NCI-H187 (cell line): ENCODE measurements at places on chromosomes 7 and 10.

DNA sequence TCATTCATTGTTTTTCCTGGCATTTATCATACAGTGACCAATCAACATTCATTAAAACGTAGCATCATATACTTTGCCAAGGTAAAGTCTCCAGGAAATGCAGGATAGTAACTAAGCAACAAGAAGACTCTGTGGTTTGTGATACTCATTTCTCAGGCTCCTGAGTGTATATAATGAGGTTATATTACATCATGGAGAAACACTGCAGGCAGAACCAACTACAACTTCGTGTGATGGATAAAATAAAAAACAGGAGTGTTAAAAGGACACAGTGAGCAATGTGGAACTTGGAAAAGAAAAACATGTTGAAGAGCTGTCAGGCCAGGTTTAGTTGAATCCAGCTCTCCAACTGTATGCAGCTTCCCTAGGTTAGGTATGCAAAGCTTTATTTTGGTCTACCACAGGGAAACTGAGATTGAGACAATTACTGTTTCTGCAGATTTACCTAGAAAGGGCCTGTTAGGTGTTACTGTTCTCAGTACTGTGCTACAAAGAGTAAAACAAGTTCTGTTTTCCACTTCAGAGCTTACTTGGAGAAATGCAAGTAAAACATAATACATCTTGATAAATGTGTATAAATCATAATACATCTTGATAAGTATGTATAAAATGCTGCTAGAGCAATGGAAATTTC is 7.8 kb upstream of the CCNY start:
- no peak for DNase-seq

DNA sequence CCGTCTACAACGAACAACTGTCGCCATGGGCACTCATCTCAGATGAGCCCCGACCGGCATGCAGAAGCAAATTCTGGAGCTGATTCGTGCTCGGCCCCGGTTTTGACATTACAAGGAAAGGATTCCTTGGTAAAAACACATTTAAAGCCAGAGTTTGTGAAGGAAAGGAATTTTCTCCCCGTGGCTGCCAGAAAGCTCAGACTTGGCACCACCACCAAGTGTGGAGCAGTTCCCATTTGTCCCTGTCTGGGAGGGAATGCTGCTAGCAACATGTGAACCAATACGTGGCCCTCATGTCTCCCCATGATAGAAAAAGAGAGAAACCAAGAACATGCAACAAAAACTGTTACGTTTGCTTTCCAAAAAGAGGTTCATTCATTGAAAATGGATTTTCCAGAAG is 55.2 kb upstream of the DDC start:
- no peak for DNase-seq

DNA sequence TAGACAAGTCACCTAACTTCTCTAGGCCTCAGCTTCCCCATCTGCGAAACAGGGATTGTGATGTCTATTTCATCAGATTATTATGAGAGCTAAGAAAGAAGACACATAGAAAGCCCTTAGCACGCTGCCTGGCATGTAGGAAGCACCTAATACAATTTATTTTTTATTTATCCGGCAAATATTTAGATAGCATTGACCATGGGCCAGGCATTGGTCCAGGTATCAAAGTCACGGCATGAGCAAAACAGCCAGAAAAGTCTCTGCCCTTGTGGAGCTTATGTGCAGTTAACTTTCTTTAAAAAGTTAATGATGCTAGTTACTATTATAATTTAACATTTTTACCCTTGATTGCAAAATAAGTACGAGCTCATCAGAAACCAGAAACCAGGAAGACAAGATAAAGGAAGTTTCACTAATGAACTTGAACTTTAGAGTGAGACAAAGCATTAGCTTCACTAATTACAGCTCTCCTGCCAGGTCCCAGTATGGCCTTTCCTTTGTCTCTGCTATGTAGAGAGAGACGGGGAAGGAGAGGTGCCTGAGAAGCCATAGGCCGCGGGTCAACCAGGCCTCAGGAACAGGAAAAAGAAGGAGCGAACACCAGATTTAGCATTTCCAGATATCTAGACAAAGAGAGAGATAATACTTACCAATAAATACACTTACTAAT is 139.5 kb upstream of the ADAM12 start:
- DNase-seq = no peak

DNA sequence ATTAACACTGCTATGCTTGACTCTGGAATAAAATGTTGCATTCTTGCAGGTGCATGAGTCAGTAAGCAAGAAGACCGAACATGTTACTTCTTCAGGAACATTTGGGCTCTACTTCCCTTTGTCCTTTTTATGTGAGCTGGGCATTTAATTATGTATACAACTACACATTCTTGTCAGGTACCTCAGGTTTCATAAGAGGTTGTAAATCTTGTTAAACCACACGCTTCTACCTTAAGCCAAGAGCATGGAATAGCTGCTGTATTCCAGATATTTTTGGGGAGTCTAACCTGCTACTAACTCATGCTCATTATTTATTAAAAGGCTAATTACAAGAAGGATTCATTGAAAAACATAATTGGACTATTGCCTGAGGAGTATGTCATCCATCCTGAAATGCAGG is 414.2 kb upstream of the KLF6 start:
- no peak for DNase-seq

DNA sequence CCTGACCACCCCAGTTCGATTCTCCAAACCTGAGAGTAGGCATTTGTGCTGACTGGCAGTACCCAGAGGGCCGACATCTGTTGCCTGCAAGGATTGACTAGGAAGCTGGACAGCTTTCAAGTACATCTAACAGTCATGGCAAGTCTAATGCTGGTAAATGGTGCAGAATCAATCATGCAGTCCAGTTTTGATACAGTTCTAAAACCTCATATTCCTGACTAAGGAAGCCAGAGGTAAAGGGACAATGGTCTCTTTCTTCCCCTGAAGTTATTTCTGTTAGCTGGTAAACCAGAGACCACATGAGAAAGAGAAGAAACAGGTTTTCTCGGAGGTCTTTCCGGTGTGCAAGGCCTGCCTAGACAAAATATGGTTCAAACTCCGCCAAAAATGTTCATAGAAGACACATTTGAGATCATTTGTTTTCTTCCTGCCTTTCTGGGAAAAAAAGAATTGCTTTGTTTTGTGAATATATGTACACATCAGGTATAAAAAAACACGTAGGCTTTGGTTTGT is 97.1 kb downstream of the WDR37 start:
- no peak for DNase-seq

DNA sequence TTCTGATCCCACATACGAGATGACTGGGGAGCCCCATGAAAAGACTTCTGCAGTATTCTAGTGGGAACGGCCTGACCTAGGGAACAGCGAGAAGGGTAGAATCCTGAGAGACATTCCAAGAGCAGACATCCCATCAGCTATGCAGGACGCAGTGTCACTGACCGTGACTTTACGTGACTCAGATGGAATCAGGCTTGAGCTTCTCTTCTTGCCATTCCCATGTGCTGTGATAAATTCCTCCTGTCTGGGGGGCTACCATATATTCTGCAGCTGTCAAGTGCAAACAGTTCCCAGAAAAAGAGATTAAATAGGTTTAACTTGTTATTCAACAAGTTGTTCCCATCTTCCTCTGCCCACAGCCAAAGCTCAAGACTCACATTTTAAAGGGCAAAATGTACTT is 73.1 kb upstream of the PDE1C start:
- DNase-seq = no peak

- no peak for DNase-seq
Observed at GRCh38 chr7:114539575-114539974, 125.0 kb downstream of the FOXP2 start.

GRCh38 chr7:117803476-117803875 is 69.8 kb downstream of the CTTNBP2 start:
- no peak for DNase-seq

- DNase-seq = no peak
Observed at GRCh38 chr7:7246223-7246622, 63.9 kb downstream of the C1GALT1 start.

DNA sequence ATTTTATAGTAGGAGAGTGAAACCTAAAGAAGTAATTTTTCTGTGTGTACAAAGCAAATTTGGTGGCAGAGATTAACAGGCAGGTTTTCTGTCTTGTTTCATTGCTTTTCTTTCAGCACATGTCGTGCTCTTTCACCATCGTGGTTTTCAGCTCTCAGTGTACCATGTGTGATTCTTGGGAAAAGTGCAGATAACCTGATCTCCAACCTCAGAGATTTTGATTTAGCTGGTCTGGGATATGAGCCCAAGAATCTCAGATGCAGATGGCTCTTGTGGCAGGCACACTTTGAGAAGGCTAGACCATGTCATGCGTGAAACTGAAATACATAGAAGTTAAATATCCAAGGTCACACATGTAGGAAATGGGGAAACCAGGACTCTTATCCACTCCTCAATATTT is 317.4 kb downstream of the EXOC4 start:
- DNase-seq = no peak

- DNase-seq = no peak
Observed at GRCh38 chr10:30770229-30770628, 140.7 kb upstream of the LYZL2 start.

DNA sequence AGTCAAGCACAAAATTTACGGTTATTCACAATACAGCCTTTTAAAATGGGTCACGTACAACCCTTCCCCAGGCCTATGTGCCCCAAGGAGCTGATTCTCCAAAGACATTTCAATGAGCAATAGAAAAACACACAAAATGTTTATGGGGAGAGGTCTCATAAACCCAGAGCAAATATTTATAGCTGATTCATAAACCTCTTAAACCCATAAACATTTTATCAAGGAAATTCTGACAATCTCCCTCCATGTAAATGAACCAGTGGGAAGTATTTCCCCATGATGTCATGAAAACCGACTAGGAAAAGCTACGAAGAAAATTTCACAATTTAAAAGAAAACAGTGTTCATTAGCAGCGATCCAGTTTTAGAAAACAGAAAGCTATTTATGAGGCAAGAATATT is 36.0 kb downstream of the SFMBT2 start:
- DNase-seq = no peak
